ENCODE measurements at places on chromosomes 6 and 20.
A peak's percentile ranks its signal among the peaks of the same experiment; 100 is the strongest.

GRCh38 chr6:169725125-169726048, 1.1 kb upstream of the PHF10 start:
- DNase-seq = peak; percentile 7

GRCh38 chr6:84332139-84333034, 104.9 kb upstream of the CEP162 start:
- DNase-seq = no peak

DNA sequence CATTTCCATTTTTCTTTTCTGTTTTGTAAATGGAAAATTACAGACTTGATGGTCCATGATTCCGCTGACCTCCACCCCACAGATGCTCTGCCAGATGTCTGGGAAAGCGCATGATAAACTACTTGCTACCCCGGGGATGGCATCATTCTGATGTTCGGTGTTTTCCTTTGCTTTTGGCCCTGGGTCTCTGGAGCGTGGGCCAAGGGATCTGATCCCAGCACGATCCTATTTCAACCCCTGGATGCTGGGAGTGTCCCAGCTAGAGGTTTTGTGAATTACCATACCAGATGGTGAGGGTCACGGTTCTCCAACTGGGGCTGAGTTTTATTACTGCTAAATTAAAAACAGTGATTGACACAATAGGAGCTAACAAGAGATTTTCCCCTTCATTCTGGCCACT, 25.2 kb upstream of the MYLIP start:
- DNase-seq = no peak

DNA sequence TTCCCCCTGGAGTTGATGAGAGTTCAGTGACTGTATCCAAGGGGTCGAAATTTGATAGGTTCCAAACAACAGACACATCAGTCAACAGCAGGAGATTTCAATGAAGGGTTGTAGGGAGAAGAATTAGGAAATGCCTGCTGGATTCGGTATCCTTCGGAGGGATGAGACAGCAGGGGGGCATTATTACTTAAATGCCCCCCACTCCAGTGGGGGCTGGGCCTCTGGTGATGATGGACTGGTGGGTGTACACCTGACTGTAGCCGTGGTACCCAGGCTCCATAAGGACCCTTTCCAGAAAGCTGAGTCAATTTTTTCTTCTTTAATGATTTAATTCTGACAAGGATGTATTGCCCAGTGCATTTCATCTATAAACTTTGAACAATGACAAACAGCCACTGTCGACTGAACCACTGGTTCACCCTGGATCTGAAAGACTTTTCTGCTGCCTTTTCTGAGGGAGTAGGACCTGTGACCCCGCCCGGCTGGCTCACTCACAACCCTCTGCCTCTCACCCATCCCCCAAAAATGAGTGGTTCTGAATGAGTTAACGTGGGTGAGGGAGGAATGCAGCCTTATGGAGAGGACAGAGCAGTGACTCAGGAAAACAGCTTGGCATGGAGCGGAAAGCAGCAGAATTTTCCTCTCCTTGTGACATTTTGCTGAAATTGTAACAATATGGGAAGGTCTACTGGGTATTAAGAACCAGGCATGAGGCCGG, 41.0 kb downstream of the ZMYND8 start:
- DNase-seq = no peak

DNA sequence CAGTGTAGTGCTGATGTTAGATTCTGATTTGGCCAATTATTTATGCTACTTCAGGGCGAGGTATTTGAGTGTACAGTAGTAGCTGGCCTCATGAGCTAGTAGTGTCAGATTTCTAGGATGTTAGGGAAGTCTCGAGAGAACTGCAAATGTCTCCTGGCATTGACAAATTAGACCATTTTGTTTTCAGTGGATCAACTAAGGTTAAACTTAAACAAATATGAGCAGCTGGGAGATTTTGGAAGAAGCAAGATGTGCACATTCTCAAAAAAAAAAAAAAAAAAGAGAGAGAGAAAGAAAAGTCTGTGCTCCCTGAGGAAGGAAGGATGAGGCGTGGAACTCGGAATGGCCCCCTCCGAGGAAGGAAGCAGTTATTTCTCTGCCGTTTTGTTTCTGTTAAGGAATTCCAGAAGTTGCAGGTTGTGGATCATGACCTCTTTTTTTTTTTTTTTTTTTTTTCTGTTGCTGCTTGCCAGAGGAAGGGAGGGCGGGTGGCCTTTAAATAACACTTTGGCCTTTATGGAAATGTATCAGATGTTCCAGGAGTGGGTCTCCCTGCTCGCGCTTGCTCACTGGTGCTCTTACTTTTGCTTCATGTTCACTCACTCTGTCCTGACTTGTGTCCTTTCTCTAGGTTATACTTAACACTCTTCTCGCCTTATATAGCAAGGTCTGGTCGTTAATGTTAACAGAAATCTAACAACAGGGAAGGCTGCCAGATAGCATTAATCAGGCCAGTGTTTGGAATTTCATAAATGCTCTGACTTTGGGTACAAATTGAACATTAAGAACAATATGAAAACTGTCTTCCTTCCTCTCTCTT, 124.4 kb downstream of the TCP11 start:
- DNase-seq = no peak

DNA sequence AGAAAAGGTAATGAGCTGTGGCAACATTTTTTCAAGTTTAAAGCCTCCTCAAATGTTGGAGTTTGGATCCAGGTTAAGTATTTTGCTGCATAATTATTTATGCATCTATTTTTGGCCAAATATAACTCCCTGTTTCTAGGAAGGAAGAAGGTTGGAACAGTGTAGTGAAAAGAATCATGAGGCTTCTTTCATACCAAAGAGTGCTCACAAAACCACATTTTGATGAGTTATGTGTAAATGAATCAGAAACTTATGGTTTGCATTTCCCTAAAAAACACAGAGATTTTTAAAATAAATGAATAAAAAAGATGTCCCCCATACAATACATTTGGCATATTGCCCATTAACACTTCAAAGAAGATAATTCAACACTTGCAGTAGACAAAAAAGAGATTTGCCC, 246.9 kb upstream of the PRDM1 start:
- no peak for DNase-seq

DNA sequence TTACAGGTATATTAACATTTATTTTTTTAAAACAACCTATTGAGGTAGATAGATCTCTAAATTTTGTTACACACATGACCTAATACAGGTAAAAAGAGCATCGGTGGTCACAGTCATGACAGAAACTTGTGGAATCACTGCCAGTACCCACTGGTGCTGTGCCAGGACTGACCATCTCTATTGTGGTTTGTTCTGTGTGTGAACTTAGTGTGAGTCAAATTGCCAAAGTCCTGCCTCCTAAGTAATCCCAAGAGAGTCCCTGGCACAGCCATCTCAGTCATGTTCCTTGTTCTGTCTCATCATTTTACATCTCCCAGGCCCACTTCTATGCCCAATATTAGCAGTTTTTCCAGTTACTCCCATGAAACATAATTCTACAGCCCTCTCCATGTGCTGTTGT, 21.4 kb downstream of the GSTA2 start:
- no peak for DNase-seq

- no peak for DNase-seq
Measured at GRCh38 chr6:14070457-14070856, 47.1 kb upstream of the CD83 start.
